ENCODE measurements at places on chromosomes 2 and 18.

DNA sequence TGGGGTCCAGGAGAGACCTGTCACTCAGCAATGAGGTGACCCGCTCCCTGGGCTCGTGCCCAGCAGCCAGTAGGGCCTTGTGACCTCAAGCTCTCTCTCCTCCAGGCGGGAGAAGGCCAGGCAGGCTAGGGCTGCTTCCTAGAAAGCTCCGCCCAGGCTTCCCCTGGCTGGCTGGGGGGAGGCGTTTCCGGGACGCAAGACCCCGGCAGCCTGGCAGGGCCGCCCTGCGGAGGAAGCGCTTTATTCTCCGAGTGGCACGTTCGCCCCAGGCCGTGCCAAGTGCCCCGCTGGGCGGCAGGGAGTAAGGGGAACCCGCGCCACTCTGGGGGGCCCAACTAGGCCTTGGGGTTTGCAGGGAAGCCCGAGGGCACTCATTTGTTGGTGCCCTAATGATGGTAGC is 21.2 kb upstream of the EPAS1 start:
- DNase-seq = no peak

DNA sequence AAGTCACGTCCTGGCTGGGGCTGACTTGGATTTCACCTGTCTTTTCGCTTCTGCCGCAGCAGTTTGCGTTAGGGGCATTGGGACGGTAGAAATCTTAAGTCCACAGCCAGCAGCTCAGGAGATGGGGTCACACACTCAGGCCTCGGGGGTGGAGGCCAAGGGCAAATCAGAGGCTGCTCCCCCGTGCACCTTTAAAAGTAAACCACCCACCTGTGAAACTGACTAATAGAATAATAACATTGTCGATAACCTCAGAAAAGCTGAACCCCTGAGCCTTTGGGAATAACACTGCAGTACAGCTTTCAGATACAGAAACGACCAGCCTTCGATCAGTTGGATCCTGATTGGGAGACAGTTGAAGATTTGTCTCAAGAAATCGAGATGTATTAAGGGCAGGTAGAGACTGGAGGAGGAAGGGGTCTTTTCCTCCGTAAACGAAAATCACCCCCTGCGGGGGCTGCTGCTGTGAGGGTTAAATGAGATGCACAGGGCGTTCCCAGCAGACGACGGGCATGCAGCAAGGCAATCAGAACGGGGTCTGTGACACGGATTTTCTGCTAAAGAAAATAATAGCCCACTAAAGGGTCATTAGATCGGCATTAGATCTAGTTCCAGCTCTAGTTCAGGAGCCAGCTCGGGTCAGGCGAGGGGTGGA is 16.4 kb upstream of the NFATC1 start:
- DNase-seq = no peak

DNA sequence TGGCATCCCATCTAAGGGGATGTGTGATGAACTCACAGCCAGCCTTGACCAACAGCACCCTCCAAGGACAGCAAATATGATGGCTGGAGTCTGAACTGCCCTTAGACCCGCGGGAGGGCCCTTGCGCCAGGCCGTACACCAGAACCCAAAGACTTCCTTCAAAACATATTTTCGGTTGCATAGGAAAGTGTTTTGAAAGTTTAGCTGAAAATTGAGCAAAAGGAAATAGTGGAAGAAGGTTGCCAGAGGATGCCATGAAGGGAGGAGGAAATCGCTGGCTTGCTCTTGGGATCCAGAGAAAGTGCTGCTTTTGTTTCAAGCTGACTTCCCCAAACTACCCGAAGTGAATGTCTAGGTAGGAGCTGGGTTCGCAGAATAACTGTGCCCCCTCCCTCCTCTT is 61.3 kb downstream of the IL1R2 start:
- no peak for DNase-seq

GRCh38 chr2:218008060-218009040 is 5.6 kb upstream of the TNS1 start:
- DNase-seq = no peak

- DNase-seq = no peak
Measured at GRCh38 chr2:186612555-186613440, 22.9 kb downstream of the ITGAV start.

DNA sequence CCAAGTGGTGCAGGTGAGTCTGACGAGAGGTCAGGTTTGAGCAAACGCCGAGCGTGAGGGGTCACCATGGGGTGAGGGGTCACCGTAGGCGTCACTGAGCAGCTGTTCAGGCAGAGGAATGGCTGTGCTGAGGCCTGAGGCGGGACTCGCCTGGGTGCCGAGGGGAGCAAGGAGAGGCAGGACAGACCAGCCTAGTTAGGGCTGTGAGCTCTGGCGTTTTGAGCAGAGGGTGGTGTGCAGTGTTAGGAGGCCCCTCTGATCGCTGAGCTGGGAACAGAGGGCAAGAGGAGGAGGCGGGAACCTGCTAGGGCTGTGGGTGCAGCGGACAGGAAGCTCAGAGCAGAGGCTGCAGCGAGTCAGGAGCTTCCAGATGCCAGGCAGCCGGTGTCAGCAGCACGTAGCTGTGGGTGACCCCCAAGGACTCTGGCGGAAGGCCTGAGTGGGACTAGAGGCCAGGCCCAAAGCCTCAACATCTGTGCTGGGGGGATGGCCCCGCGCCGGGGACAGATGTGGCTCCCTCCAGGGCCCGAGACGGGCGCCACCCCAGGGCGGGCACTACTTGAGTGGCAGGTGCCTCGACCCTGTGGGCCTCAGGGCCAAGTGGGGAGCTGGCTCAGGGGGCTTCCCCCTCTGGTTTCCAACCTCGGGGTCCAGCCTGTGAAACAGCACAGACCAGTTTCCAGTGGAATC is 55.7 kb downstream of the KCNG2 start:
- DNase-seq = no peak

- DNase-seq = no peak
Measured at GRCh38 chr18:70158992-70159717, 46.3 kb downstream of the RTTN start.

GRCh38 chr2:235698028-235698427 is 204.2 kb downstream of the AGAP1 start:
- DNase-seq = no peak

GRCh38 chr2:11521775-11522174 is 12.1 kb upstream of the GREB1 start:
- DNase-seq = no peak

DNA sequence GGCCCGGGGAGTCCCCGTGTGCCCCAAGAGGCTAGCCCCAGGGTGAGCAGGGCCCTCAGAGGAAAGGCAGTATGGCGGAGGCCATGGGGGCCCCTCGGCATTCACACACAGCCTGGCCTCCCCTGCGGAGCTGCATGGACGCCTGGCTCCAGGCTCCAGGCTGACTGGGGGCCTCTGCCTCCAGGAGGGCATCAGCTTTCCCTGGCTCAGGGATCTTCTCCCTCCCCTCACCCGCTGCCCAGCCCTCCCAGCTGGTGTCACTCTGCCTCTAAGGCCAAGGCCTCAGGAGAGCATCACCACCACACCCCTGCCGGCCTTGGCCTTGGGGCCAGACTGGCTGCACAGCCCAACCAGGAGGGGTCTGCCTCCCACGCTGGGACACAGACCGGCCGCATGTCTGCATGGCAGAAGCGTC is 16.9 kb upstream of the FAHD2A start:
- DNase-seq = no peak

- DNase-seq = no peak
Measured at GRCh38 chr18:48601343-48601742, 62.5 kb downstream of the CTIF start.

DNA sequence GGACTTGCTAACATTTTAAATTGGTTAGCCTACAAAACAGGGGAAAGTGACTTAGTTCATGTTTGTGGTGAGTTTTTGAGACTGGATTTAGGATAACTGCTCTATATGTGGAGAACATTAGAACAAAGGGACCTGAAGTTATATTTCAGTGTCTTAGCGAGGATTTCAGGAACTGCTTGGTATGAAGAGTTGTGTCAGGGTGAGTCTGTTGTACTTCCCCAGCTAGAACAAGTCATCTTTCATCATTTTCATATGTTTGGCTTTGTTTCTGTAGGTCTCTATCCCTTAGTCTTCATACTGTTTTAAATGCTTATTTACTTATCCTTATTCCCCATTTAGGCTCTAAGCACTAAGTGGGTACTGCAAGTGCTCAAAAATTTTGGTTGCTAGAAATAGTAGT is 41.9 kb downstream of the KCMF1 start:
- DNase-seq = no peak

DNA sequence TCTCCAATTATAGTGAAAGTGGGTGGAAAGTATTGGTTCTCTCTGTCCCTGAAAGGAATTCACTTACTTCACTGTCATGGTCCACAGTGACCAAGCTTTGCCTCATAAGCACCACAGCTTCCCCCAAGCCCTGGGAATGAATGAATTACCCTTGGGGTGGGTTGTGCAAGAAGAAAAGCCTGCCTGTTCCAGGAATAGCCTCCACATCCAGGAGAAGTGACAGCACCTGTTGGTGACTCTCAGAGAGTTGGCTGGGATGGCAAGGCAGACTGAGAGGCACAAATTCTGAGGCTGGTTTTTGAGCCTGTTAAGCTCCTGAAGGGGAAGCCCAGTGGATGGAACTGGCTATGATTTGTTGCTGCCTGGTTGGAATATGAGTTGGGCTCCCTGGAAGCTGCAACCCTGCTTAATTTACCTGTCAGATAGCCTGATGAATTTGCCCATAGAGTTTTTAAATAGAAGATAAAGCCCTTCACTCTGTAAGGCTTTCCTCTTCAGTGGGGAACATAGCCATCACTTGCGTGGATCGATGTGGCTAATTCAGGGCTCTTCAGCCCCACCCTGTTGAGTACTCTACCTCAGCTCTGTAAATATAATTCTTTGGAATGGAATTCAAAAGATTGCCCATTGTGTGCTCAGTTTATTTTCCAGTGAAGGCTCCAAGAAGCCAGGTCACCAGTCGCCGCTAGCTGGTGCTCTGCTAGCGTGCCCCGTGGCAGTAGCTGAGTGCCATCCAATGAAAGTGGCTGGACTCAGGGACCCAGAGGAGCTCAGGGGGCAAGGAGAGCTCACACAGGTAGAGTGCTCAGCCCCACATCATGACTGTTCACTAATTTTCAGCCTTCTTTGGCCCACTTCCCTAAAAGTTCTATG is 479.3 kb downstream of the IRS1 start:
- no peak for DNase-seq

- no peak for DNase-seq
Measured at GRCh38 chr2:120637847-120638246, 97.8 kb upstream of the GLI2 start.

- DNase-seq = no peak
Measured at GRCh38 chr18:21933931-21934765, 193.6 kb downstream of the MIB1 start.

GRCh38 chr2:53636596-53636995 is 131.0 kb upstream of the CHAC2 start:
- DNase-seq = no peak

Measured in amygdala (tissue), 56 donors.